ENCODE measurements at places on chromosomes 13 and 19. TPM values are rescaled to one million over a fixed set of nuclear protein-coding genes. Genes with fewer than 3 reads are reported as not detected.

Gene SERP2
- 3.4 TPM for total RNA-seq

Gene CGB1
- not detected for total RNA-seq

Gene CYP4F12
- total RNA-seq: 0.34 TPM

Gene ODAD3
- not detected for total RNA-seq

Gene DPY19L3
- 39.4 TPM for total RNA-seq

Gene FOSB
- 41.1 TPM for total RNA-seq

Gene PROZ
- not detected for total RNA-seq

Gene BABAM1
- total RNA-seq: 47.7 TPM

Gene DPP9
- 34.0 TPM for total RNA-seq

Gene PPAN
- total RNA-seq: 32.3 TPM

Gene HCN2
- total RNA-seq: 2.7 TPM

Gene CYP2S1
- not detected for total RNA-seq

Gene CD70
- total RNA-seq: not detected

Gene GFY
- total RNA-seq: not detected

Gene PRKD2
- total RNA-seq: 22.7 TPM

Gene POGLUT2
- total RNA-seq: 23.1 TPM

Gene GRIK5
- total RNA-seq: not detected

Gene CATSPERD
- not detected for total RNA-seq

Gene MBD3L2
- not detected for total RNA-seq

Gene LRRC8E
- 4.1 TPM for total RNA-seq

Gene PALM
- total RNA-seq: 55.6 TPM

Gene CARM1
- 38.9 TPM for total RNA-seq

Gene TEX101
- not detected for total RNA-seq

Gene DCT
- not detected for total RNA-seq

Gene ZNF439
- 2.2 TPM for total RNA-seq

Gene C19orf67
- total RNA-seq: not detected

Gene MEIS3
- 27.8 TPM for total RNA-seq

Gene MYCBP2
- total RNA-seq: 132 TPM

Gene SEMA6B
- 12.2 TPM for total RNA-seq

Gene THSD1
- total RNA-seq: 6.7 TPM

Gene TYROBP
- total RNA-seq: not detected

Gene ARL11
- not detected for total RNA-seq

Gene MAP3K10
- total RNA-seq: 5.2 TPM

Gene ATP5F1D
- total RNA-seq: 122 TPM

Gene CDC34
- 55.1 TPM for total RNA-seq

Gene CRX
- not detected for total RNA-seq

Gene PCP2
- not detected for total RNA-seq

Gene CA11
- 2.5 TPM for total RNA-seq

Gene KANK3
- total RNA-seq: 1.00 TPM

Gene ZNF792
- total RNA-seq: 2.9 TPM

Gene STOML3
- total RNA-seq: not detected

Gene TMC4
- not detected for total RNA-seq

Gene FZR1
- 23.3 TPM for total RNA-seq

Gene ZNF329
- total RNA-seq: 7.2 TPM

Gene ZNF565
- 3.1 TPM for total RNA-seq

Gene DMKN
- 10.6 TPM for total RNA-seq

Gene MEIOSIN
- total RNA-seq: not detected

Gene CALR3
- not detected for total RNA-seq

Gene ZSCAN1
- total RNA-seq: not detected

Gene CACNG8
- 1.1 TPM for total RNA-seq

Gene AXL
- total RNA-seq: 52.9 TPM

Gene GPR183
- not detected for total RNA-seq

Gene CXCL17
- not detected for total RNA-seq

Gene DNAAF3
- 0.34 TPM for total RNA-seq
